ENCODE measurements at places on chromosomes 11 and 22.

DNA sequence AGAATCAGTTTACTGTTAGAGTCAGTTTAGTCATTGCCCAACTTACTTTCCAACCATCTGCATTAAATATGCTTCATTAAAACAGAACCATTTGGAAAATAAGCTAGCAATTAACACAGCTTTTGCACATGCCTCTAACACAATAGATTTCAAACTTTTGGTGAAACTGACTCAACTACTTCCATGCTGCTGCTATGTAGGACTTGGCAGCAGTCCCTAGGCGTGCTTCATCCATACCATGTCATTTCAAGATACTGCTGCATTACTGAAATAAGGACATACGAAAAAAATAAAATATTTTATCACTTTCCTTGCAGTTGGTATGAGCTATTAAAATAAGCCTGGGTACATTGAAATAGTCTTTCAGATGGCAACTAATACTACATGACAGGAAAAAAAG is 65.5 kb upstream of the SOX6 start:
- DNase-seq = peak; percentile 42

- DNase-seq = peak; percentile 31
Measured at GRCh38 chr11:21556926-21557325, 636.0 kb upstream of the ANO5 start.

GRCh38 chr11:13786688-13787087 is 118.2 kb downstream of the FAR1 start:
- DNase-seq = no peak

DNA sequence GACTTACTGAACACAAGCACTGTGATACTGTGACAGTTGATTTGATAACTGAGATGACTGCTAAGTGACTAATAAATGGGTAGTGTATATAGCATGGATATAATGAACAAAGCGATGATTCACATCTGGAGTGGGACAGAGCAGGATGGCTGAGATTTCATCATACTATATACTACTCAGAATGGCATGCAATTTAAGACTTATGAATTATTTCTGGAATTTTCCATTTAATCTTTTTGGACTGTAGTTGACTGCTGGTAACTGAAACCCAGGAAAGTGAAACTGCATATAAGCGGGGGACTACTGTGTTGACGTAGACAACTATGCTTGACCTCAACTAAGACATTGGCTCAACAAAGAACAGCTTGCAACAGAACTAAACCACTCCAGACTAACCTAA is 20.0 kb upstream of the NUCB2 start:
- peak; percentile 95 for DNase-seq

GRCh38 chr11:117657794-117658193 is 139.2 kb downstream of the DSCAML1 start:
- no peak for DNase-seq

GRCh38 chr11:47111318-47111804 is 65.3 kb downstream of the ARFGAP2 start:
- no peak for DNase-seq

DNA sequence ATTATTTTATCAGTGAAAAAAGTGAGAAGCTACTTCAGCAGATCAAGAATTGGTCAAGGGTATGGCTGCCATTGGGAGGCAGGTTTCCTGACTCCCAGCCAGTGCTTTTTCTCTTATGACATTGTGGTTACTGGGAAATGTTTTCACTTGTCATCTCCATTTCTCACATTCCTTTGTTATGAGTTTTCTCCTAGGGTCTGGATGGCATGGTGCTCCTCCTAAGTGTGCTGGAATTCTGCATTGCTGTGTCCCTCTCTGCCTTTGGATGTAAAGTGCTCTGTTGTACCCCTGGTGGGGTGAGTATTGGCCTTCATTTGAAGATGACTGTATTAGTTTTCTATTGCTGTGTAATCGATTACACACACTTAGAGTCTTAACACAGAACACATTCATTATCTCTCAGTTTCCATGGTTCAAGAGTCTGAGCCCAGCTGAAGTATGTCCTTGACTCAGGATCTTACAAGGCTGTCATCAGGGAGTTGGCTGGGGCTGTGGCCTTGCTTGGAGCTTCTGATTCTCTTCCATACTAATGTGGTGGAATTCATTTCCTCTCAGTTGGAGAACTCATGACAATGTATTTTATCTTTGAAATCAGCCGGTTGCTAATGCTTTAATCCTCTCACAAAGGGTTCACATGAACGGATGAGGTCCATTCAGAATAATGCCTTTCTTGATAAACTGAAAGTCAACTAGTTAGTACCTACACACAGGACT is 21.0 kb upstream of the MS4A6E start:
- DNase-seq = peak; percentile 0

DNA sequence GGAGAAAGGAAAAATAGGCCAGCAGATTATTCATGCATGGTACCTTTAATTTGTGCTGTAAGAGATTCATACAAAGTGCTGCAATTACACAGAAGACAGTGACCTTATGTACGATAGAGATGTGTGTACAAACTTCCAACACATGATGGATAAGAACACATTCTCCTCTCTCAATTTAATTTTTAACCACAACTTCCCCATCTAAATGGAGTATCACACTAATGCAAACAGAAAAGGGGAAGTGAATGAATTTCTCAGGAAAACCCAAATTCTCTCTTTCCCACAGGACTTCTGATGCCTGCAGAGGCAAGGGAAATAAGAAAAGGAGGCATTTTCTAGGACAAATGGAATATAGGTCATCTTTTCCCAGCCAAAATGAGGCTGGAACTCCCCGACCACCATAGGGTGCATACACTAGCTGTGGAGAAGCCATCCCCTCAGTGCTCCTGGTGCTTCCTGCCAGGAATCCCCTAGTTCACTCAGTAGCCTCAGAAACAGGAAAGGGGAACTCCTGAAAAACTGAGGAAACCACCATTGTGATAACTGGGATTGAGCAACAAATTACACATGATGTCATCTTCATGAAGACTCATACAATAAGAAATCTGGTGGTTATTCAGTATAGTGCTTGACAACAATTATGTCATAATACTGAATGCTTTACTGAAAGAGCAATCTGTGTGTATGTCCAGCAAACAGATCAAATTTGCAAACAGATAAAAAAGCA is 22.4 kb downstream of the MMP10 start:
- peak; percentile 44 for DNase-seq

GRCh38 chr11:6202041-6202440 is 3.0 kb downstream of the OR52W1 start:
- no peak for DNase-seq

GRCh38 chr11:35131886-35132285 is 7.1 kb upstream of the CD44 start:
- no peak for DNase-seq

DNA sequence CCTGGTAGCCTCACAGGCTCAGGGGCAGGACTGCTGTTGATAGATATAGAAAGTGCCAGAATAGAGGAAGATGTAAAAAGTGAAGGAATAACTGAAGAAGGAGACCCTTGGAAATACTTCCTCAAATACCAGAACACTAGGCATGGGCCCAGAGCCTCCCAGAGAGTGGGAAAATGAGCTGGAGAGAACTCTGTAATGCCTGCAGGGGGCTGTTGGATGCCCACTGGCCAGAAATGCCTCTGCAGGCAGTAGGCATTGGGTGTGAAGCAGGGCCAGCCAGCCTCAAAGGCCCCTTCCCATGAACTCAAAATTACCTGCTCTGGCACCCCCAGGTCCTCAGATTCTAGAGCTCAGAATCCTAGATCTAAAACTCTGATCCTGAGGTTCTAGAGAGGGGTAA is 15.1 kb downstream of the P2RY2 start:
- DNase-seq = no peak

DNA sequence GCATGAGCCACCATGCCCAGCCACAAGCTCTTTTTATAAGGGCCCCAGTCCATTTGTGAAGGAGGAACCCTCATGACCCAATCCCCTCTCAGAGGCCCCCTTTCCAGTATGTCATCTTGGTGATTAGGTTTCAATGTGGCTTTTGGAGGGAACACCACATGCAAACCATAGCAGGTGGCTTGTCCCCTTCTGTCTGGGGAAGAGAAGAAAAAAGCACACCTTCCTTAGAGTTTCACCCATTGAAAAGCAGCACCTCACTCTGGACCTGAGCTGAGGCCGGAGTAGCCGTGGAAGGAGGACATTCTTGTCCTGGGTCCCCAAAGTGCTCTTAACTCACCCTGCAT is 25.4 kb downstream of the NEAT1 start:
- no peak for DNase-seq

DNA sequence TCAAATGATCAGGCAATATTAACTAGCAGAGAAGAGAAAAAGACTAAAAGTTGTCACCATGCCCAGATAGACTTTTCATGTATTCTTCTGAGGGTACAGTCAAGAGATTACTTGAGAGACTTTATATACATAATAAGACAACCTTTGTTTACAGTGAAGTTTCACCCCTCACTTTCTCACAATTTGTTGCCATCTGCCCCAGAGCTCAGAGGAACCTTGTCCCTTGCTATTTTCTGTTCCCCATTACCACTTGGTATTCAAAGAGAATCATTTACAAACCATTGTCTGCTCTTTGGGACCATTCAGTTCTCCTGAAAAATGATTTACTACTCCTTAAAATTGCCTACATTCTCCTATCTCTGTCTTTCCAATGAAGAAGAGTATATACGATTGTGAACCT is 544.6 kb downstream of the CNTN5 start:
- no peak for DNase-seq

DNA sequence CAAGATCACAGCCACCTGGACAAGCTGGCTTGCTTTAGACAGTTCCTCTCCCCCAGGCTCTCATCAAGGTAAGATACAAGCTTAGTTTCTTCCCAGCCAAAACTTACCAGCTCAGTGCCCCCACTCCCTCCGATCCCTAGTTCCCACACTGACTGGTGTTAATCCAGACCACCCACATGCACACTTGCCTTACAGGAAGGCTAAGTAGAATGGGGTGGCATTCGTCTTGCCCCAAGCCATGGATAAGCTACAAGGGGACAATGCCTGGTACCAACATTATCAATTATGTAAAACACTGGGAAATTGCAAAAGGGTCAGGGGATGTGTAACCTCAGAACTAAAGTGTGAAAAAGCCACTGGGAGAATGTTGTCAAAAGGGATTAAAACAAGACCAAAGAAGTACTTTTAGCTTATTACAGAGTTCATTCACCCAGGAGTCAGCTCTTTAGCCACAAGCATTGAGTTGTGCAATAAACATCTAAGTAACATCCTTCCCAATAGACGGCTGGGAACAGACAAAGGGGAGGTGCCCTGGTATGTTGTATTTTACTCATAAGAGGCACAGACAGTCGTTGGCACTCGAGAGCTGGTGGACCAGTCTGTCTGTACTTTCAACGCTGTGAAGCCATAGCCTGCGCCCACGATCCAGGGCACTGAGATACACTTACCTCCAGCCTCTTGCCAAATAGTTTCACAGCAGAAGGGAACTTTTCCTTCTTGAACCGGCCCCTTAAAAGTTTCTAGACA is 1.1 kb downstream of the DHCR7 start:
- peak; percentile 19 for DNase-seq

DNA sequence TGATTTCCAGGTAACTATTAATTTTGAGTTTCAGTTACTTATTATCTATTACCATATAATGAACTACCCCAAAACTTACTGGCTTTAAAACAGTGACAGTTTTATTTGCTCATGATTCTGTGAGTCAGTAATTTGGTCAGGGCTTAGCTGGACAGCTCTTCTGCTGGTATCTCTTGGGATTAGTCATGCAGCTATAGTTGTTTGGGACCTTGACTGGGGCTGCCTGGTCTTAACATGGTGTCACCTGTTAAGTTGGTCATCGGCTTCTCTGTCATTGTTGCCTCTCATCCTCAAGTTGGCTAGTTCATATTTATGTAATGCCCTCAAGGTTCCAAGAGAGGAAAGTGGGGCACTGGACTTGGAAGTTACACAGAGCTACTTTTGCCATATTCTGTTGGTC is 177.5 kb downstream of the TMEM135 start:
- DNase-seq = no peak

DNA sequence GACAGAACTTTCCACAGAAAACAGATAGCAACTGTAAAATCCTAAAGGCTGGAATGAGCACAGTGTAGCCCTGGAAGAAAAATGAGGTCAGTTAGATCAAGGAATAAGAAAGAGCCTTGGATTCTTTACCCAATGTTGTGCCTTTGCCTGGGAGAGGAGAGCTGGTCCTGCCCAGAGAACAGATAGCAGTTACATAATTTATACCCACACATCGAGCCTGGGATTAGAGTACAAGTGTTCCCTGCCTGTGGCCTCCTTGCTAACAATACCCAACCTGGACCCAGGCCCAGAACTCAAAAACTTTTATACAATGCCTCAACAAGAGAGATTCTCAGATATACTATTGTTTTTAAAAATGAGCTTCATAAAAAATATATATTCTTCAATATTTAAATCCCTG is 1998.4 kb downstream of the LRRC4C start:
- no peak for DNase-seq

DNA sequence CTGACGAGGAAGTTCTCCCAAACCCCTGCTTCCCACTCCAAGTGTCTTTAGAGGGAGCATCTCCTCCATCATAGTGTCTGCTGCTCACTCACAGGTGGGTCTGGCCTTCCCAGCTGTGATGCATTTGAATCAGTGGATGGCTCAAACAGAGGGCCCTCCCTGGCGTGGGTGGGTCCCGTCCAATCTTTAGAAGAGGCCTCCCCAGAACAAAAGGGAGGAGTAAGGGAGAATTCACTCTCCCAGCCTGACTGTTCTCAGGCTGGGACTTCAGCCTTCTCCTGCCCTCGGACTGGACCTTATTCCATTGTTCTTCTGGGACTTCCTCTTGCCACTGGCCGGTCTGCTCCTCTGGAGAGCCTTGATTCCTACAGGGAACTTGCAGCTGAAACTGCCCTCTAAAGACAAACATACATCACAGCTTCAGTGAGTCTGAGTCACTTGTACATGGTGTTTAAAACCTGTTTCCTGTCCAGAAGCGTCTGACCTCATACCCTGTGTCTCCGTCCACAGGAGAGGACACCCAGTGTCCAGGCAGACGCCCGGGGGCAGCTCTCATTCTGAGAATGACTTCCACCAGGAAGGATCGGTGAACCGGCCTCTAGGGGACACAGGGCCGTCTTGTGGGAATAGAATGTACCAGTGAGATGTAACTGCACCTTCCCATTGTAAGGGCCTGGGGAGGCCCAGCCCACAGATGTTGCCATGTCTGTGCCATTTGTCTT is 234.7 kb downstream of the BRD1 start:
- no peak for DNase-seq

DNA sequence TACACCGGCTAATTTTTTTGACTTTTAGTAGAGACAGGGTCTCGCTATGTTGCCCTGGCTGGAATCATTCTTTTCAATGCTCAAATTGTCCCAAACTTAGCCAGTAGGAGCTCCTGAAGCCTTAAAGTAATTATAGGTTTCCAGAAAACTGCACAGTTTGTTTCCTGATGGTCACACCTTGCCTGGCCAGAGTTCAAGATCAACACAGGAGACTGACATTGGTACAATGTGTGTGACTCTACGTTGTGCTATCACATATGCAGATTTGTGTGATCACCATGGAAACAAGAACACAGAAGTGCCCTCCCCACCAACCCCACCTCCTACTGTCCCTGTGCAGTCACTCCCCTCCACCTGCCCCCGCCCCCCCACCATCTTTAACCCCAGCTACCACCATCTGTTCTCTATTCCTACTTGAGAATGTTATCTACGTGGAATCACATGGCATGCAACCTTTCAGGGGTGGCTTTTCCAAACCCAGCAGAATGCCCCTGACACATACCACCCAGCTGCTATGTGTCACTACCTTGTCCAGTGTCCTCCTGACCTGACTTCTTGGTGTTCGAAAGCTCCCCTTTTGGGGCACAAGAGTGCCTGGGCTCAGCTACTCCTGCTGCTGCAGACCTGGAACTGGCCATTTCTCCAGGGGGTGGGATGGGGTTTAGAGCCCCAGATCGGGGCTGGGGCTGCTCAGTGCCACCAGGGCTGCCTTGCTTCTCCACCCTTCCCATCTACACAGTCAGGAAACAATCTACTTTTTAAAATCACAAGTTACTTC is 6.1 kb upstream of the NAP1L4 start:
- DNase-seq = no peak

GRCh38 chr22:41284465-41284864 is 1.5 kb downstream of the RANGAP1 start:
- no peak for DNase-seq
